NCI-H524 (cell line): ENCODE measurements at places on chromosomes 1 and 21.

GRCh38 chr1:58726581-58726980 is 26.7 kb upstream of the MYSM1 start:
- no peak for DNase-seq

DNA sequence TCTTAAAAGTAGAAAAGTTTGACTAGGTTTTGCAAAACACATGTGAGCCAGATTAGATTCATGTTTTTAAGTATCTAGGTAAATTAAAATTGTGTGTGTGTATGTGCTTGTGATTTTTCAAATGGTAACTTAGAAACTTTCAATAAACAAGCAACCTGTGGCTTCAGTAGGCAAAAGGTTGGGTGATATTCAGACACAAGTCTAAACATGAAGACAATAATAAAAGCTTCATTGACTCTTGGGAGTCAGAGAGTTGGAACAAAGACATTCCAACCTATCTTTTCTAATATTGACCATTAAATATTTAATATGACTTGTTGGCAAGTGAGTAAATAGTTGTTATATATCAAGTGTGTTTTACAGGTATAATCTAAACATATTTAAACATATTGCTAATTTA is 1049.6 kb upstream of the ADGRL4 start:
- DNase-seq = no peak

- DNase-seq = no peak
These were observed 152.2 kb downstream of the PEX14 start for GRCh38 chr1:10626791-10627410.

- DNase-seq = no peak
These were observed 11.7 kb upstream of the EPHA2 start for GRCh38 chr1:16167331-16168143.

- no peak for DNase-seq
These were observed 148.9 kb upstream of the IRF2BP2 start for GRCh38 chr1:234758851-234759250.

- peak; percentile 78 for DNase-seq
These were observed at the start of gene FMN2 for GRCh38 chr1:240091614-240092300. Gene FMN2, plus strand, starts transcription at chr1:240091883. Its CDS starts 227 bp downstream, at chr1:240092110.

DNA sequence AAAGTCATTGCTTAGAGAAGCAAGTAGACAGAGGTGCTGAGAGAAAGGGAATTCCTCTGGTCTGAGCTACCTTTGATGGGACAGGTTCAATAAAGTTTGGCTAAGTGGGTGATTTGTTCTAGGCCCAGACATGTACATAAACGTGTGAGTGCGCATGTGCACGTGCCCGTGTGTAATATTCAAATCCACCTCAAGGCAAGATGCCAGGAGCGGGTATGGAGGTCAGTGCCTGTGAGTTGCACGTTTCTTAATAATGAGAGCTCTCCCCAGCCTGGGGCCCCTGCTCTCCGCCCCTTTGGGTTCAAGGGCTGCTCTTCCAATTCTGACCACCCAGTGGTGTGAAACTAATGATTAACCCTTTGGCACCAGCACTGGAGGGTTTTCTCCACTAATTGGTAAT is 53.8 kb upstream of the LMO4 start:
- DNase-seq = peak; percentile 65

DNA sequence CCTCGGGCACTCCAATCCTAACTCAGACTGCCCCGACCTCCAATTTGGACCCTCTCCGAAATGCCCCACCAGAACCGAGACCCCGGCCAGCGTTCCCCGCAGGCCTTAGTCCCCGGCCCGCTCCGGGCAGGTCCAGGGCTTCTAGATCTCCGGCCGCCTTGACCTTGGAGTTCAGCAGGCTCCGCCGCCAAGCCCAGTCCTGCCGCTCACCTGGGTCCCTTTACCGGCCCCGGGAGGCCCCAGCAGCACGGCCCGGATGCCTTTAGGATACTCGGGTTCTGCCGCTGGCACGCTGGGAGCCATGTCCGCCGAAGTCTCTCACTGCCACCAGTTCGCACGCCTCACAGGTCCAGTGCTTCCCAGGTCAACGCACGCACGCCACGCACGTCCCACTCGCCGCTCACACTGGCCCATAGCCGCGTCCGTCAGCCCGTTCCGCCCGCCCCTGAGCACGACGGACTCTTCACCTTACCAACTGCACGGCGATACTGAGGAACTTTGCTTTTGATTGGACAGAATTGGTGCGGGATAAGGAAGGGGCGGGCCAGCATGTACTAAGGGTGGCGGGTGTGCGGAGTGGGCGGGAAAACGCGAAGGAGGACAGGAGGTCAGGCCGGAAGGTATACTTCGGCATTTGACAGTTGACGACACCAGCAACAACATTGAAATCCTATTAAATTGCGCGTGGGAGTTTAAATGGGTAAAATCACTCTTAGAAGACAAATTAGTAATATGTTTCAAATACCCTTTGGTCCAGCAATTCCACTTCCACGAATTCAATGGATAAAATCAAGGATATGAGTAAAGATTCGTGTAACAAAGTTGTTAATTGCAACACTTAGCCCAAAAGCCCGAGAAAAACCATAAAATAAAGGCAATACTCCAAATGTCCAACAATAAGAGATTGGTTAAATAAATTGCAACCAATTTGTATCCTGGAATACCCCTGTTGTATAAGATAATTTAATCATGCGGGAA is at the start of gene AK2:
Gene AK2 (minus strand): TSS at position 358 of the 978 bp plus-strand sequence. CDS start 55 bp downstream, at position 303.
- peak; percentile 95 for DNase-seq

- DNase-seq = peak; percentile 11
These were observed 238.2 kb upstream of the KCNK2 start for GRCh38 chr1:214844319-214844718.

DNA sequence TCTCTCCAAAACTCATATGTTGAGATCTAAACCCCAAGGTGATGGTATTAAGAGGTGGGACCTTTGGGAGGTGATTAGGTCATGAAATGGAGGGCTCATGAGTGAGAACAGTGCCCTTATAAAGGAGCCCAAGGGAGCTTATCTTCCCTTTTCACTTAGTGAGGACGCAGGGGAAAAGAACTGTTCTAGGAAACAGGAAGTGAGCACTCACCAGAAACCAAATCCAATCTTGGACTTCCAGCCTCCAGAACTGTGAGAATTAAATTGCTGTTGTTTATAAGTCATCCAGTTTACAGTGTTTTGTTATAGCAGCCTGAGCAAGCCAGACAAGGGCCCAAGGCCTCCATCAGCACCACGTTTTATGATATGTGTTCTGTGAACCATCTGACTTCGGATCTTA is 60.3 kb upstream of the LRRC8D start:
- DNase-seq = no peak

- no peak for DNase-seq
These were observed 1.8 kb downstream of the OSBPL9 start for GRCh38 chr1:51618715-51619114.

DNA sequence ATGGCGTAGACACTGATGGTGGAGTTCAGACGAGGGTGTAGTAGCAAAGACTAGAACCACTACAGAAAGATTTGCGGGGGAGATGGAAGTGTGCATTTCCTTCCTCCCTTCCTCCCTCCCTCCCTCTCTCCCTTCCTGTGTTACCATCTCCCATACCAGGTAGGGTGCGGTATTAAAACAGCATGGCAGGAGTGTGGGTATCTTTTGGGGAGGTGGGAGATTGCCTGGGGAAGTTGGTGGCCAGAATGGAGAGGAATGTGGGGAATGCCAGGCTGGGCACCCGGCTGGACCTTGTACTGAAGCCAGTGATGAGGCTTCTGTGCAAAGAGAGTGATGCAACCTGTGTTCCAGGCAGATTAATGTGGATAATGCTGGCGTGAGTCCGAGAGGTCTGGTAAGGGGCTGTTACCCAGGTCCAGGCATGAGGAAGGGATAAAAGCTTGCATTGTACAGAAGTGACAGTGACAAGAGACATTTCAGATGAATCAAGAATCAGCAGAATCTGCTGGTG is 30.3 kb upstream of the PPP2R5A start:
- no peak for DNase-seq

DNA sequence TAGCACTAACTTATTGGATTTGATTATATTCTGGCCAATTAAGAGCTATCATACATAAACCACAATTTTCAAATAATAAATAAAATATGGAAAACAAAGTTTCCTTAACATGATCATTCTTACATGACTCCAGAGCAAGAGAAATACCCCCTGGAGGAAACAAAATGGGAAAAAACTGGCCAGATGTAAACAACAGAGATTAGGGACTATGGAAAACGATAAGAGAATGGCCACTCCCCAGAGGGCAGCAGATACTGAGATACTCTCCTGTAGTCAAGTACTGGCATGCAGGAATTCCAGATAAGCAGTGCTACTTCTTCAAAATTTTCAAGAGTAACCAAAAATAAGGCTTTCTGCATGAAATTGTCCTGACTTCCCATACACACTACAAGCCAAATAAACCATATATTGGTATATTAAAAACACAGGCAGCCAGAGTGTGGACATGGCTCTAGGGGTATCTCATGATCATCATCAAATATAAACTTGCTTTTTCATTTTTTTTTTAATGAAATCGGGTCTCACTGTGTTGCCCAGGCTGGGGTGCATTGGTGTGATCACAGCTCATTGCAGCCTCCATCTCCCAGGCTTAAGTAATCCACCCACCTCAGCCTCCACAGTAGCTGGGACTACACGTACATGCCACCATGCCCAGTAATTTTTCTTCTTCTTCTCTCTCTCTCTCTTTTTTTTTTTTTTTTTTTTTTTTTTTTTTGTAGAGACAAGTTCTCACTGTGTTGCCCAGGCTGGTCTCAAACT is 118.5 kb downstream of the EIF4G3 start:
- no peak for DNase-seq

- DNase-seq = no peak
These were observed 19.9 kb downstream of the CRYAA start for GRCh38 chr21:43188592-43189210.

GRCh38 chr1:195200772-195201171 is 1407.5 kb downstream of the KCNT2 start:
- no peak for DNase-seq
